Stimulated activated CD4-positive, alpha-beta T cell treated with anti-CD3 and anti-CD28 coated beads, Interleukin-1b, Interleukin-23, amount 100 ng/mL, for 48 hours (primary cell): ENCODE measurements at places on chromosomes 7 and 10.

- DNase-seq, result no peak
Observed at GRCh38 chr10:30857803-30858202, 173.9 kb downstream of the ZNF438 start.

GRCh38 chr7:159033473-159033825 lies 111.2 kb downstream of the VIPR2 start:
- no peak for DNase-seq

- DNase-seq, result no peak
Observed at GRCh38 chr10:17793823-17794644, 15.1 kb upstream of the MRC1 start.

DNA sequence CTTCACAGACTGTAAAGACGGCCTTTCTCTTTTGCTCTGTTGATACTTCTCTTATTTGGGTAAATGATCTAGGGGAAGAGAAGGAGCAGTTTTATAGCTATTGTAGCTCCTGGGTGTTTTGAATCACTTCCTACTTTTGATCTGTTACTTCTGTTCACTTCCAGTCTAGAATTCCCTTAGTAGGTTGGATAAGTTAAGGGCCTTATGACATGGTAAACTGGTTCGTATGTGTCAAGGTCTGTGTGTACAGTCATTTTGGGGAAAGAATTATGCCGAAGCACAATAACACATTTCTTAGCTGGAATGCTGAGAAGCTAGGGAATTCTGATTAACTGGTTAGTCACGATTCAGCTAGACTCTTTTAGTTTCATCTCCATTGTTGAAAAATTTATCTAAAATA lies 8.1 kb downstream of the DENND10 start:
- DNase-seq, result no peak

DNA sequence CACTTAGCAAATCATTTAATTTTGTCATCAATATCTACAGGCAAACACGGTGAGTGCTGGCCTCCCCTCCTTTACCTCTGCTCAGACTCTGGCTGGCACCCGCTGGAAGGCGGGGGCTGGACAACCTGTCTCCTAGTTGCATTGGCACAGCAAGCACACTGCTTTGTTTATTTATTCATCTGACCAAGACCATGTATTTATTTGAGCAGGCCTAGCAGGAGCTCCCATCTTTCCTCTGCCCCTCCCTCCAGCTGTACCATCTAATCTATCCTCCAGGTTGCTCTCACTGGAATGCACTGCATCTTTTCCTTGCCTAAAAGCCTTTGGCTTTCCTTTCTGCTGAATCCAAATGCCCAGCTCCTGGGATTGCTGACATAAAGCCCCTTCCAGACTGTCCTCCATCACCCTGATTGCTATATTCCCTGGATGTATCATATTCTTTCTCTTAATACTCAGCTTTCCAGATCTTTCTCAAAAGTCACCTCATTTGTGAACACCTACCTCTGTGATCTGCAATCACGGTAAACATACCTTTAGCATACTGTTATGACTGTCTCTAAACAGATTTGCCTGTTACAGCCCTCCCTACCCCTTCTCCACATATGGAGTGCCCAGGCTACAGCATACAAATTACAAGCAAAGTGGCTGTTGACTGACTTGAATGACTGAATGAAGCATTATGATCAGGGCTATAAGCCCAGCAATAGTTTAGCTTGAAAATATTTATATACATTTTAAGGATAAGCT lies 9.6 kb downstream of the ELMO1 start:
- DNase-seq, result no peak
